Activated CD4-positive, alpha-beta T cell treated with anti-CD3 and anti-CD28 coated beads, Interleukin-2, Interleukin-4, amounts not matched to agents 100 ng/mL and 50 ng/mL, durations not matched to agents 16 hours and 8 hours (primary cell): ENCODE measurements at places on chromosomes 16 and 17.

- DNase-seq = peak; percentile 68
Observed at GRCh38 chr17:78013683-78014467, 55.4 kb downstream of the TNRC6C start.

GRCh38 chr16:572865-573650 is 3.3 kb downstream of the PIGQ start:
- no peak for DNase-seq

DNA sequence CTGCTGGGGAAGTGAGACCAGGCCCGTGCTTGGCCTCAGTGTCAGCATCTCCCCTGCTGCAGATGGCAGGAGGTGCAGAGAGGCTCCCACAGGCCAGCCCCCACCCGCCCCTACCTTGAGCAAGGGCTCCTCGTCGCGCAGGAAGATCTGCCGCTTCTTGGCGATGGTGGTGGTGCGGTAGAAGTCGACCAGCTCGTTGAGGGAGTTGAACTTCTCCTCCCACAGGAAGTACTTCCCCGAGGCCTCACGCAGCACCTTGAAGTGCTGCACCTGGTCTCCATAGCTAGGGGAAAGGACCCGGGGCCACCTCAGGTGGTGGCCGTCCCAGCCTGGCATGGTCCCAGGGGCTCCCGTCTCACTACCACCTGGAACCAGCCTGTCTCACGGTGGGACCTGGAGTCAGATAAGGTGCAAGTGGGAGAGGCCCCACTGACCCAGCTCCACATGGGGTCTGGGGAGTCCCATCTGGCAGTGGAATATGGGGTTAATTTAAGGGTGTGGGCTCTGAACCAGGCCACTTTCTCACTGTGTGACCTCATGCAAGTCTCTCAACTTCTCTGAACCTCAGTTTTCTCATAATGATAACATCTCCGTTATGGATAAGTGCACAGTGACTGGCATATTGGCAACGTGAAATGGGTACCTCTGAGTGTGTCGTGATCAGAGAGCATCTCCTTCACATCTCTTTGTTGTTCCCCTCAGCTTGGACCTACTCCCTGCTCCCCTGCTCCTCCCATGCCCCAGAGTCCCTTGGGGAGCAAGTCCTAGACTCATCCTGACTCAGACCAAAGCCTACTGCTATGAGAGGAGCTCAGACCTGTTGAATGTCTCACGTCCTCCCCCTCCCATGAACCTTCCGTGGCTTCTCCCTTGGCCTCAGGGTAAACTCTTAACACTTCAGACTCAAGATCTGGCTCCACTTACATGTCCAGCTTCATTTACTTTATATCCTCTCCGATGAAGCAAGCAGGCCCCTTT is 19.8 kb upstream of the FAM83G start:
- DNase-seq = no peak

- DNase-seq = peak; percentile 32
Observed at GRCh38 chr16:88759245-88759975, 25.6 kb downstream of the PIEZO1 start.

- DNase-seq = no peak
Observed at GRCh38 chr16:9805109-9805508, 377.1 kb downstream of the GRIN2A start.

- no peak for DNase-seq
Observed at GRCh38 chr17:17164676-17165075, 41.5 kb downstream of the PLD6 start.

GRCh38 chr17:2703181-2703580 is 8.4 kb downstream of the CLUH start:
- DNase-seq = no peak

DNA sequence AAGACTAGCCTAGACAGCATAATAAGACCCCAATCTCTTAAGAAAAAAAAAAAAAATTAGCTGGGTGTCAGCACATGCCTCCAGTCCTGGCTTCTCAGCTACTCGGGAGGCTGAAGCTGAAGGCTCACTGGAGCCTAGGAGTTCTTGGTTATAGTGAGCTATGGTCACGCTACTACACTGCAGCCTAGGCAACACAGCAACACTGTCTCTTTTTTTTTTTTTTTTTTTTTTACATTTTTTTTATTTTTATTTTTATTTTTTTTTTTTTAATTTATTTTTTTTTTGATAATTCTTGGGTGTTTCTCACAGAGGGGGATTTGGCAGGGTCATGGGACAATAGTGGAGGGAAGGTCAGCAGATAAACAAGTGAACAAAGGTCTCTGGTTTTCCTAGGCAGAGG is 4.1 kb downstream of the ORC6 start:
- DNase-seq = no peak

GRCh38 chr17:27247071-27247957 is 46.6 kb upstream of the WSB1 start:
- no peak for DNase-seq

DNA sequence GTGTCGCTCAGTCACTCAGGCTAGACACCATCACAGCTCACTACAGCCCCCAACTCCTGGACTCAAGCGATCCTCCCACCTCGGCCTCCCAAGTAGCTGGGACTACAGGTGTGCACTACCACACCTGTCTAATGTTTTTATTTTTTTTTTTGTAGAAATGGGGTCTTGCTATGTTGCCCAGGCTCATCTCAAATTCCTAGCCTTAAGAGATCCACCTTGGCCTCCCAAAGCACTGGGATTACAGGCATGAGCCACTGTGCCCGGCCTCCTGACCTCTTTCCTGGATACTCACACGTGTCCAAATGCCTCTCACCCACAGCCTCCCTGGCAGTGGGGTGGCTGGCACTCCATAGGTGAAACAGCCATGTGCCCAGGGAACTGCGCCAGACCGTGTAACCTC is 17.5 kb downstream of the CAMKK1 start:
- DNase-seq = no peak

DNA sequence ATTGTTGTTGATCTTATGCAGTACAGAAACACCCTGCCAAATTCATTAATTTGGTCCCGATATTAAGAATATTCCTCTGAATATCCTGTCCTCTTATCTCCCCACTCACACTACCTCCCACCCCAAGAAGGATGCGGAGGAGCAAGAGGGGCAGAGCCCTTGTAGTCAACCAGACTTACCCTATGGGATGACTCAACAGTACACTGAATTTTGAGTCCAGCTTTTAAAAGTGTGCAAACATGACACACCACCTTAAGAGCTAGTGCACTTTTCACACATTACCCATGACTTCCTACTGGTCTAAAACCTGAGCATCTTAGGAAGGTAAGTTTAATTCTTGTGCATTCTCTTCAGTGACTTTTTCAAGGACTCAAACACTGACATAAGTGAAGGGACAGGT is 9.5 kb downstream of the USP22 start:
- peak; percentile 37 for DNase-seq

- DNase-seq = no peak
Observed at GRCh38 chr17:9837551-9838471, 12.1 kb downstream of the GLP2R start.

DNA sequence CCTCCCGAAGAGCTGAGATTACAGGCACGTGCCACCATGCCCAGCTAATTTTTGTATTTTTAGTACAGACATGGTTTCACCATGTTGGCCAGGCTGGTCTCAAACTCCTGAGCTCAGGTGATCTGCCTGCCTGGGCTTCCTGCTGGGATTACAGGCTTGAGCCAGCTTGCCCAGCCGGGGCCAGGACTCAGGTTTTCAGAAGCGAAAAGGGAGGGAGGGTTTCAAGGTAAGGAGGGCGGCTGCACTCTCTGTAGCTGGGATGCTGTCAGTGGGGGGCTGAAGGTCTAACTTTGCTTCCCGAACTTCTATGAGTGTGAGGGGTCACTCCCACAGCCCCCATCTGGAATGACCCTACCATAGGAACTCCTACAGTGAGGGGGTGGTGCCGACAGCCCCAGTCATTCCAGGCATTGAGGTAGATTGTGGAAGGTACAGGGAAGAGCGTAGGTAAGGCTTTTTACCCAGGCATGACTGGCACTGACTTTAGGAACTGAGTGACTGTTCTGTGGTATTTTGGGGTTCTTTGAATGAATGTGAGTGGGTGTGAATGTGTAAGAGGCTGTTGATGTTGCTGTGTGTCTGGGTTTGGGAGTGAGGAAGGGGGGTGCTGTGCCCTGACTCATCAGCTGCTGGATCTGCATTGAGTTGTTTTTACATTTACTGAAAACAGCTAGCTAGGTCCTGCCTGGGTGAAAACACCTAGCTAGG is 3.8 kb upstream of the C1QL1 start:
- peak; percentile 66 for DNase-seq

DNA sequence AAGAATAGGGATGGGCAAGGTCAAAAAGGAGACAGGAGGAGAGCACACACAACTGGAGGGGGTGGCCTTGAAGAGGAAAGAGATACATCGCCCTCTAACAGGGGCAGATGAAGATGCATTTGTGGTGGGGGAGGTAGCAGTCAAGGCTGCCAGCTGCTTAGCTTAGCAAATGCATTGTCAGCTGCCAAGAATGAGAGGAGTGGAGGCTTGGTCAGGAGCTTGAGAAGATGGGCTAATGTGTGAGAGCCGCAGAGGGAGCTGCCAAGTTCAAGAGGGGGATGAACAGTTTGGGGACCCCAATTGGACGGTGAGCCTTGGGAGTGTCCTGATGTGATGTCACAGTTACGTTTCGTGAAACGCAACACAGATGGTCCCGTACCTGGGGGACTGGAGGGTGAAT is 28.9 kb upstream of the GNA13 start:
- DNase-seq = no peak

DNA sequence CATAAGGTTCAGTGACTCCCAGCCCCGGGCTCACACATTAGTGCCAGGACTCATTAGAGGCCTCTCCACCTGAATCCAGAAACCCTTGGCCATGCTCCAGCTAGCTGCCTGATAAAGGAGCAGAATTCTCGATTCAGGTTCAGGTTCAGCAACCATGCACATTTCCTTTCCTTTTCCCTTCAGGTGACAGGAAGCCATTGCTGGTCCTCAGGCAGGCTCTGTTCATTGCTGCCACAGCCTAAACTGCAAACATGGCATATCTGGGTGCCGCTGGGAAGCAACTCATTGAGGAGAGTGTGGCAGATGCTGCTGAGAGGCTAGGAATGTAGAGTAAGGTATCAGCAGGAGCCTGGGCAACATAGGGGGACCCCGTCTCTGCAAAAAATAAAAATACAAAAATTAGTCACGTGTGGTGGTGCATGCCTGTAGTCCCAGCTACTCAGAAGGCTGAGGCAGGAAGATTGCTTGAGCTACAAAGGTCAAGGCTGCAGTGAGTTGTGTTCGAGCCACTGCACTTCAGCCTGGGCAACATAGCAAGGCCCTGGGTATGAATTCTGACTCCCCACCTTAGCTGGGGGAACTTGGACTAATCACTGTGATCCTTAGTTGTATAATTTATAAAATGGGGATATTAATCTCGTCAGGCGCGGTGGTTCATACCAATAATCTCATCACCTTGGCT is 28.7 kb downstream of the ARL4D start:
- DNase-seq = no peak

DNA sequence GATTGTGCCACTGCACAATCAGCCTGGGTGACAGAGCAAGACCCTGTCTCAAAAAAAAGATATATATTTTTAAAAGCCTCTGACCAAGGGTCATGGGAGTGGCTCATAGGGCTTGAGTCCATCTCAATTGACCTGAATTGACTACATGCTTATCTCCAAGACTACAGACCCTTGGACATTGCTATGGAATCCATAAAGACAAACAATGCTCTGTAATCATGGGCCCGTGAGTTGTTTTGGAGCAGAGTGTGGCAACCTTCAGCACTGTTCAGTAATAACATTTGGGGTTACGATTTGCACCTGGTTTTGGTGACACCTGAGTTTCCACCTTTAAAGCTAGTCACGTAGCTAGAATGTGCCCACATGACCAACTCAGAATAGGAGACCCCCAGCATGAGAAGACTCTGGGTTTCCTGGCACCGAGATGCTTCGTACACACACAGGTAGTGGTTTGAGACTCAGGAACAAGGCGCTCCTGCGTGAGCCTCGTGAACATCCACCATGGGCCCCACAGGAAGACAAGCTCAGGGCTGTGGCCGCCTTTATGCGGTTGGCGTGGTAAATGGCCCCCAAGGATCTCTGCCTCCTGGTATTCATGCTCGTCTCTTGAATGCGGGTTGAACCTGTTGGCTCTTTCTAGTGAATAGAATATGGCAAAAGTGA is 66.6 kb upstream of the RPH3AL start:
- no peak for DNase-seq

DNA sequence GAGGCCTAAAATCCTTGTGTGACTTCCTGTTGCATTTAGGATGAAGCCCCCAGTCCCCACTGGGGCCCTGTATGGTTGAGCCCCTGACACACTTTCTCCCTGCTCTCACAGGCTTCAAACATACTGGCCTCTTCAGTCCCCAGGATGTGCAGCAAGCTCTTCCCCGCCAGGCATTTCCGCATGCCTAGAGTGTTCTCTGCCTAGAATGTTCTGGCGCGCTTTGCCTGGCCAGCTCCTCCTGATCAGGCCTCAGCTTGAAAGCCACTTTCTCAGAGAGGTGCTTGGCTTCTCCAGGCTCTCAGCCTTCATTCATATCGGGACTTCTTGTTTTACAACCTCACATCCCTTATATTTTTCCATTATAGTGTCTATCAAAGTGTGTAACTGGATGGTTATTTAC is 123.7 kb downstream of the SPACA3 start:
- DNase-seq = no peak

DNA sequence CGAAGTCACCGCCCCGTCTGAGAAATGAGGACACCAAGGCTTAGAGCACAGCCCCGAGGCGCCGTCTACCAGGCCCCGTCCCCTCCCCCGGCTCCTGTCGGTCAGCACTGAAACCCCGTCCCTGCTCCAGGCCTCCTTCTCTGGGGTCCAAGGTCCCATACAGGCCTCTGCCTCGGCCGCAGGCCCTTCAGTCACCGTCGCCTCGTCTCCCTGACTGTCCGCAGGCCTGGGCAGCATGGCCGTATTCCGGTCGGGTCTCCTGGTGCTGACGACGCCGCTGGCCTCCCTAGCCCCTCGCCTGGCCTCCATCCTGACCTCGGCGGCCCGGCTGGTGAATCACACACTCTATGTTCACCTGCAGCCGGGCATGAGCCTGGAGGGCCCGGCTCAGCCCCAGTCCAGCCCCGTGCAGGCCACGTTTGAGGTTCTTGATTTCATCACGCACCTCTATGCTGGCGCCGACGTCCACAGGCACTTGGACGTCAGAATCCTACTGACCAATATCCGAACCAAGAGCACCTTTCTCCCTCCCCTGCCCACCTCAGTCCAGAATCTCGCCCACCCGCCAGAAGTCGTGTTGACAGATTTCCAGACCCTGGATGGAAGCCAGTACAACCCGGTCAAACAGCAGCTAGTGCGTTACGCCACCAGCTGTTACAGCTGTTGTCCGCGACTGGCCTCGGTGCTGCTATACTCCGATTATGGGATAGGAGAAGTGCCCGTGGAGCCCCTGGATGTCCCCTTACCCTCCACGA is 617 bp downstream of the COASY start:
- DNase-seq = no peak

GRCh38 chr17:61369751-61370150 is 29.9 kb upstream of the TBX2 start:
- no peak for DNase-seq
